ENCODE measurements at places on chromosomes 2 and 18.

DNA sequence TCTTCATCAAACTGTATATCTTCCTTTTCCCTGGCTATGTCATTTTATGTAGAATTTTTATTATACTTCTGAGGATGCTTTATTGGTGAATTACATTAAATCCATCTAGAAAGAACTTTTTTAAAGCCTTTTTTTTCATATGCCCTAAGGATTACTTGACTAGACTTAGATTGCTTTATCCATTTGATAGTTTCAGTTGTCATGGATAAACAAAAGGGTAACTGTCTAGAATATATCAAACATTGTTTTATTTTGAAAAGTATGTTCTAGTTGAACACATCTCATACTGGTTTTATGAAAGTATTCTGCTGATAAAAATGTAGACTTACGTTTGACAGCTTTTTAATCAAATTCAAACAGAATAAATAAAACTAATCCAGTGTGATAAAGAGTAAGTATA is 639.8 kb downstream of the ARHGAP15 start:
- no peak for DNase-seq

- DNase-seq: no peak
These were observed 2.1 kb downstream of the TMEM247 start for GRCh38 chr2:46481198-46482193.

DNA sequence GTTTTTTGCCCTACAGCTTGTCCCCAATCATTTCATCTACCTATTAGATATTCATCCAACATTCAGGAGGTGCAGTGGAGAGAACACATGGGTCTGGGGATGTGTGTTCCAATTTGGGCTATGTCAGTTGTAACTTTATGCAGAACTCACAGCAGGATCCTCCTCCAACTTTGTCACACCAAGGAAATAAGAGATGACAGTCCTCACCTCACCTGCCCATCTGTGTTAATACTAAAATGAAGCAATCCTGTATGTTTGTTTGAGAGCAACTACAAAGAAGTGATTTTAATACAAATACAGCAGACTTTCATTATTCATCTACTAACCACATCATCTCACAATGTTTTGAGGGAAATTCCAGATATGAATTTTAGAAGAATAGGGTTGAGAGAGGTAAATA is 126.7 kb downstream of the ARHGAP15 start:
- no peak for DNase-seq

- no peak for DNase-seq
These were observed 275.7 kb upstream of the FN1 start for GRCh38 chr2:215711471-215712034.

DNA sequence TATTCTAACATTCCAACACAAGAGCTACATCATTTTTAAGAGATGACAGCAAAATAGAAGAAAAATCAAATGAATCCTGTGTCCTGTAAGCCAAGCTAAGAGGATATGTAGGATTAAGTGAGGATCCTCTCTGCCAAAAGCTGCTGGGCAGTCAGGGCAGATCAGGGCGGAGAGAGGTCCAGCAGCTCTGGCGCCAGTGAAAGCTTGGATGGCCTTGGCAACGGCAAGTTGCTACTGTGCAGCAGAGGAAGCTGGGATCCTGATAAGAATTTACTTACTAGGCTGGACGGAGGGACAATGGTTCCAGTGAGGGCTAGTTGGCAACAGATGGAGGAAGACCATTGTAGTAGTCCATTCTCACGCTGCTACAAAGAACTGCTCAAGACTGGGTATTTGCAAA is 391.5 kb downstream of the XIRP2 start:
- no peak for DNase-seq

DNA sequence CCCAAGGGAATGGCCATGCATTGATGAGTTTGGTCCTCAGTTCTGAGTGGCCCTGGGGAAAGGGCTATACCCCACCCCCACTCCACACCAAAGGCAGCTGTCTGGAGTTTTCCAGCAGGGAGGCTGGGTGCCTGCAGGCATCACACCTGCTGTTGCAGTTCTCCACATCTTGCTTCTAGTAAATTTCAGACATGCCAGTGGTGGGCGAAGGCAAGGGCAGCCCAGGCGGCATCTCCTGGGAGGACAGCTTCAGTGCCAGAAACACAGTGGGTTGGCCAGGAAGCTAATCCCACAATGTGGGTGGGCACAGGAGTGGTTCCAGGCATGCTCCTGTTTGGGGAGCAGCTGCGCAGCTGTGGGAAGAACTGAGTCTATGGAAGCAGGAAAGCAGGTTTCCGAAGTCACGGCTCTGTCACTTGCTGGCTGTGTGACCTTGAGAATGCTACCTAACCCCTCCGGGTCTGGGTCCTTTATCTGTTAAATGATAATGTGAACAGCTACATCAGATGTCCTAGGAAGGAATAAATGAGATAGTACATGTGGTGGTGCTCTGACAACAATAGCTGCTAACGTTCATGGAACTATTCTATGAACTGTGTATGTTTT is 84.6 kb upstream of the SPTBN1 start:
- no peak for DNase-seq

DNA sequence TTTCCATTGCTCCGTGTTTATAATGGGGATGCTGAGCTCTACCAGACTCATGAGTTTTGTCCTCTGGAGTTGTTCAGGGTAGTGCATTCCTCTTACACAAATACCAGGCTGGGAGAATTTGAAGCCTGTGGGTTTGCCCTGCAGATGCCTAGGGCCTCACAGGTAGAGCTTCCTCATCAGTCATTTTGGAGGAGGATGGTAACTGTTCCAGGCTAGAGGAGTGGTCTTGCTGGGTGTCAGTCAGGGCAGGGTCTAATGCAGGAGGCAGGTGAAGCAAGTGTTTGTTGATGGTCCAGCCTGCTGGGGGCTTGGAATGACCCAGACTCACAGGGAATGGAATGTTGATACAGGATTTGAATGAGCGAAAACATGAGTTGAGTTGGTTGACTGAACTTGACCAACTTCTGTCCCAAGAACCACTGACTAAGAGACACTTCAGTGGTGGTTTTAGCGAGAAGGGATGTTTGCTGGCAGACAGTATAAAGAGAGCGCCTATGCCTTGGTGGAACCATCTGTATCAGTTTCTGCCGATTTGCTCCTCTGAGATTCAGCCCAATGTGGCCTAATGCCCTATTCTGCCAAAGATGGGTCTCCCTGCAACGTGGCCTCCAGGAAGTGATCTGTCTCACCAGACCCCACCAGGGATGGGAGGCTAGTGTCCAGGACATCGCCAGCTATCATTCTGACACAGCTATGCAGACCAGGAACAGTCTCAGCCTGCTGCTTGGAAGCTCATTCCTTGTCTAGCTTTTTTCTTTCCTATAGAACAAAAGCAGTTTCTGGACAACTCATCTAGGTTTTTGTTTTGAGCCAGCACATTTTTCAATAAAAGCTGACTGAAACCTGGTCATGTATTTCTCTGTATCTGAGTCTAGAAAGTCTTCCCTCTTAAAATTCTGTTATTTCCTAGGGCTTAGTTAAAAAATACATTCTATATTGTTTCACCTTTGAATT is 9.3 kb downstream of the IL1R2 start:
- no peak for DNase-seq

DNA sequence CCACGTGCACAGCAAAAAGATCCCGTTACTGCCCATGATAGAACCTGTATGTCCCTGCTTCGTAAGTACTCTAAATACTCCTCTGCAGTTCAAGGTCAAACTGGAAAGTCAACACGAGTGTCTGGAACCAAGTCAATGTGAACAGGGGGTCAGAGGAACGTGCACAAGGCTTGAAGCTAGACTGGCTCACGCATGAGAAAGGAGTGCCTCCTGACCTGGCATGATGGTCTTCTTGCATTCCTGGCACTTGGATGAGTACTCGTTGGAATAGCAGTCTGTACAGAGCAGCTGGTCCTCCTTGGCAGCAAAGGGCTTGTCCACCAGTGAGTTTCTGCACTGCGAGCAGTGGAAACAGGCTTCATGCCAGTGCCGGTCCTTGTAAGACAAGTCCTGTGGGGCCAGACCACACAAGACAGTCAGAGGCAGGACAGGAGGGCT is 25.5 kb downstream of the FHL2 start:
- DNase-seq: no peak

DNA sequence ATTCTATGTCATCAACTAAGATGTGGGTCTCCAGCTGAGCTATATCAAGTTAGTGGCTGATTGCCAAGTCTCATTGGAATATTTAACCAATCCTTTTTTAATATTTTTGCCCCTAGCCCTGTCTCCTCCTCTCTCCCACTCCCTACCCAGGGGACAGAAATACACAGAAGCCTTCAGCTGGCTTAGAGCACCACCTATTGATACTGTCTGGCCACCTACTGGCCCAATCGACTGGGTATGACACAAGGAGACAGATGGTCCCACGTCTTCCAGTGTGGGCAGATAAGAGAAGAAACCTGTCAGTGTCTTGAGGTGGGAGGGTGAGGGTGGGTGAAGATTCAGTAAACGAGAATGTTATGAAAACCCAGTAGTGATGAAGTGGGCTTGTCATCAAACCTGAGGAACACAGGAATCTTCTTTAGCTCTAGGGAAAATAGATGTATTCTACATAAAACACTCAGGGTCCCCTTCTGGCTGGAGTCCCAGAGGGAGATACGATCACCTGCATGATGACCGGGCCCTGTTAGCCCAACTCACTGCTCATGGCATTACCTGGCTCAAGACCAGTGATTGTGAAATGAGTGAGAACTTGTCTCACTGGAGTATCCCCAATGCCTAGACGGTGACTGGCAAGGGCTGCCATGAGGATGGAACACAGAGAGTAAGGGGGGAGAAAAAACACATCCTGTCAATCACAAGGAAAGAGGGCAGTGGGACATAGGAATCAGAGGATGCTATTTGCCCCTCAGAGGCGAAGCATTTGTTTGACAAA is 26.7 kb downstream of the POLR1A start:
- DNase-seq: no peak

- DNase-seq: no peak
These were observed 8.4 kb downstream of the ITSN2 start for GRCh38 chr2:24351981-24352380.

DNA sequence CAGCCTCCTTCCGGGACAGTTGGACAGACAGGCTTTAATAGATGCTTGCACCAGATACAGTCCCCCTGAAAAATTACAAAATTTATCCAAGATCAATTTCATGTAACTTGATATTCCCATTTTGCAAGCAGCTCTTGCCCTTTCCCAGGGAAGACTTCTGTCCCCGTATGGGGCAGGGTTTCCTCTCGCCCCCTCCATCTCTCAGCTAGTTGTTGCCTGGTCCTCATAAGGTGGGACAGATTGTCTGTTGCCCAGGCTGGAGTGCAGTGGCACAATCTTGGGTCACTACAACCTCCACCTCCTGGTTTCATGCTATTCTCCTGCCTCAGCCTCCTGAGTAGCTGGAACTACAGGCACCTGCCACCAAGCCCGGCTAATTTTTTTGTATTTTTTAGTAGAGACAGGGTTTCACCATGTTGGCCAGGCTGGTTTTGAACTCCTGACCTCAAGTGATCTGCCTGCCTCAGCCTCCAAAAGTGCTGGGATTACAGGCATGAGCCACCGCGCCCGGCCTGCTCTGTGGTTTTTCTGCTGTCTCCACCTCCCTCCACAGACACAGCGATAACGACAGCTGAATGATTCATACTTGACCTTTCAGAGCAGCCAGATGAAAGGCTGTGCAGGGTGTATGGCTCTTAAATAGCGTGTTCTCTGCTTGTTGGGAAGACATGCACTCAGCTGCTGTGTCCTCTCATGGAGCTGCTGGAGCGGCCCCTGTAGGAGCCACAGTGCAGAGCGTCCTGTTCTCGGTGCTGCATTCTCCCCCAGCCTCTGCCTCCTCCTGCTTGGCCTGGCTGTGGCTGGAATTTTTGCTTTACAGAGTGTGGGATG is 61.4 kb downstream of the TTC39C start:
- DNase-seq: peak; percentile 38

GRCh38 chr2:219174801-219175200 is 1.9 kb downstream of the CNPPD1 start:
- no peak for DNase-seq

- DNase-seq: no peak
These were observed 2.9 kb upstream of the FAM124B start for GRCh38 chr2:224404796-224405195.

DNA sequence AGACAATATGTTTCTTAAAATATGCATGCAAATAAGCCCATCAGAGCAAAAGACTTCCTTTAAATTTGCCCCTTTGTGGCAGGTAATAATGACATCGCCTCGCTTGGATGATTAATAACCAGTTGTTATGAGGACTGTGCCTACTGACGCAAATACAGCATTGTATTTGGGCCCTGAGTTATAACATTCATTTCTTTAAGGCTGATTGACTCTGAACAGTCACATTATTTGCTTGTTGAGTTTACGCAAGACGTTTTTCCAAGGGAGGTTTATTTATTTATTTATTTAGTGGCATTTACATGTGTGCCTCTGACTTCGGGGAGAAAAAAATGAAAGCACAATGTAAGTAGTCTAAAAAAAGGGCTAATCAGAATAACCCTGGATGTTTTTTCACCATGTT is 88.3 kb downstream of the SLC8A1 start:
- no peak for DNase-seq

- DNase-seq: no peak
These were observed 96.9 kb upstream of the RMP24 start for GRCh38 chr18:35875566-35875965.

- no peak for DNase-seq
These were observed 72.8 kb upstream of the TAF1B start for GRCh38 chr2:9770308-9771100.

- DNase-seq: no peak
These were observed 3.6 kb upstream of the DGKD start for GRCh38 chr2:233350708-233351107.

- no peak for DNase-seq
These were observed 40.3 kb downstream of the ZEB2 start for GRCh38 chr2:144479659-144480058.

GRCh38 chr2:79713131-79713785 is 200.4 kb downstream of the CTNNA2 start:
- no peak for DNase-seq

- no peak for DNase-seq
These were observed 271.8 kb downstream of the SRBD1 start for GRCh38 chr2:45339253-45339652.

- DNase-seq: no peak
These were observed 1.8 kb downstream of the SP3 start for GRCh38 chr2:173963323-173963816.

GRCh38 chr2:12854001-12854530 is 137.3 kb downstream of the TRIB2 start:
- no peak for DNase-seq

DNA sequence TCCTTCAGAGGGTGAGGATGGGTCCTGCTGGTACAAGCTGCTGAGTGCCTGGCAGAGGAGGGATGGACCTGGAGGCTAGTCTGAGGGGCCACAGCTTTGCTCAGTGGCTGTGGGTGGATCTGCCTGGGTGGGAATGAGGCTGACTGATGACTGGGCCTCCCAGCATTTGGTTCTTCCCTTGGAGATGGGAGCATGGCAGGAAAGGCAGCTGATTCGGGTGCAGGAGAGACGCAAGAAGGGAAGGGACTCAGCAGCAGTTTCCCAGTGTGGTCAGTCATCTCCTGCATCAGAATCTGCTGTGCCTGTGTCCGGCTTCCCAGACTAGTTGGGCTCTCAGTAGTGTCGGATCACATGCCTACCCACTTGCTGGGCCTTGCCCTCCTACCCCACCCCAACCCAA is 7.3 kb downstream of the WIPF1 start:
- DNase-seq: no peak

DNA sequence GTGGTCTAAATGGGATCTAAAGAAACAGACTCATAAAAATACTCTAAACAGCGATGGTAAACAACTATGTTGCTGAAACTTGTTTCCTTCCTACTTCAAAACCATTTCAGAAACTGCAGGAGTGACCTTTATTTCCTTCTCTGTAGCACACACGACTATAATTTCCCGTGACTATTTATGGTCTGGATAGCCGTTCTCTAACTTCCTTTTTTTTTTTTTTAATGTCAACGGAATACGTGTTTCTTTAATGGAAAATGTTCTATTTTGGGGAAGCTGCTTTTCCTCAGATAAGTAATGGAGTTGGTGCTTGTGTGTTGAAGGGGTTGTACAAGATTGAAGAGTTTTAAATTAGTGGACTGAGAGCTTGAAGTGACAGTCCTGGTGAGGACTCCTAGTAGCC is 224.1 kb downstream of the PHLPP1 start:
- no peak for DNase-seq

All from activated T-helper 1 cell treated with anti-CD3 and anti-CD28 coated beads, Interleukin-2, amount 50 U/mL, for 16 hours (primary cell).